ENCODE measurements at places on chromosomes 16 and 17. TPM values are rescaled to one million over a fixed set of nuclear protein-coding genes. Genes with fewer than 3 reads are reported as not detected.

The DNAI2 gene
- total RNA-seq: not detected

The RNF222 gene
- total RNA-seq: not detected

The PIGS gene
- total RNA-seq: 48.9 TPM

The HCFC1R1 gene
- total RNA-seq: 54.7 TPM

The CHST6 gene
- not detected for total RNA-seq

The ACSM5 gene
- 0.74 TPM for total RNA-seq

GRCh38 chr17:45257115-45257514 is 4.8 kb downstream of the SPATA32 start:
- DNase-seq: no peak

- DNase-seq: peak; percentile 46
These were observed 303.4 kb downstream of the SLC39A11 start for GRCh38 chr17:72788950-72789585.

DNA sequence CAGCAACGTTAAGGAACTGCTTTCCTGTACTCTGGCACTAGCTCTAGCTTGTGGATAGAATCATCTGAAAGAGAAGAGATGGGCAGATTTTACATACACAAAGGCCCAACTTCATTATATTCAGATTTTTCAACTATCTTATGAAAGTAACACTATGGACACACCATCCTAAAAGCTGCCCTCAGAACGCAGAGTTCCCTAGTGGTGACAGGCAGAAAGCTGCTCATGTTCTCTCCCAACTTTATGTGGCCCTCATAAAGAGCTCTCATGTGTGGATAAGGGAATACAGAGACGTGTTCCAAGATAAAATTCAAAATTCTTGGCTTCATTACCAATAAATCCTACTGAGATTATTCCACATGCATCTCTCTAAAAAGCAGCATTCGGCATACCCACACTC is 1.5 kb downstream of the CFAP20 start:
- no peak for DNase-seq

DNA sequence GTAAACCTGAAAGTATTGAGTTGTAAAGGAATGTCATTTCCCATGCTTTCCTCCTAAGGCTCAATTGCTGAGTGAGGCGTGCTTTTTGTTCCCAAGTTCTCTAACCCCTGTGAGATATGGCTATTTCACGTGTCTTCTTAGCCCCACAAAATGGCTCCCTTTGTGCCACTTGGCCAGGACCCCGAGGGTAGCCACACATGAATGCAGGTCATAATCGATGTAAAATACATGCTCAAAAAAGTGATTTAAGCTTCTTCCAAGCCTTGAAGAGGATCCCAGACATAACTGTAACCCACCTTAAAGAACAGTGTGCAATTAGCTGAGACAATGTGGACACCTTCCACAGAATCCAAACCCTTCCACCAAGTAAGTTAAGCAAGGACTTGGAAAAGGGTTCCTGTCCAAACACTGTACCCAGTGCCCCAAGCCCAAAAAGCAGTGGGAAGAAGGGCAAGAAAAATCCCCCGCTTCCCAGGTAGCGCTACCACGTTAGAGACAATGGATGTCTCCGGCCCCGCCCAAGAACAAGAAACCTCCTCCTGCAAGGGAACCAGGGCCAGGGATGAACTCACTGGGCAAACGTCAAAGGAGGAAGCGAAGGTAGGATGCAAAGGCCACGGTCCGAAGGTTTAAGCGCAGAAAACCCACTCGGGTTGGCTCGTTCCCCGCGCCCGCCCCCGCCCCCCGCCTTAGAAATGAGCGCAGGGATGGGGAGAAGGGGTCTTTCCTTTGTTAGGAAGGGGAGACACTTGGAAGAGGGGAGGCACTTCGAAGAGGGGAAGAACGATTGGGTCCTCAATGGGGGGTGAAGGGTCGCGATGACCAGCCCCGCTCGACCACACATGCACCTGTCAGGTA is 1.2 kb downstream of the JPT1 start:
- DNase-seq: peak; percentile 44

DNA sequence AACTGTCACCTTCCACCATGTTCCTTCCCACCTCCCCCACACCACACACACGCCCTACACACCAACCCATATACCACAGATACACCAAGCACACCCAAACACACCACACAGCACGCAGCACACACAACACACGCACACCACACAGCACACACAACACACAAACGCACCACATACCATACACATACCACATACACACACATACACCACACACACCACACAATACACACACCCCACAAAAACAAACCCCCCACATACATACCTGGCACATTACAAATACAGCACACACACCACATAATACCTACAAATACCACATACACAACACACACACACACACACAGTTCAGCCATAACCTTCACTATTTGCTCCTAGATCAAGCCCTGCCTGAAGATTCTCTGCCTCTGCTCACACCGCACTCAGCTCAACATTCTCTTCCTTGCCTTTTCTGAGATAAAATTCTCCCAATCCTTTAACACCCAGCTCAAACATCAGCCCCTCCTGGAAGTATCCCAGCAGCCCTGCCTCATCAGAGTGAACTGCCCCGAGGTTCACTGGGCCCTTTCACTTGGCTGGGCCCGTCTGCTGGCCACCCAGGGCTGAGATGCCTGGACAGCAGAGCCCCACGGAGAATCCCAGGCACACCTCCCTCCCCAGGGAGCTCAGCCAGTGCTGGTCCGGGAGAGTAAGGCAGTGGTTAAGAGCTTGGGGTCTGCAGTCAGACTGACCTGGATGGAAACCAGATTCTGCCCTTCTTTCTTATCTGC is 31.9 kb upstream of the CPNE2 start:
- peak; percentile 2 for DNase-seq

DNA sequence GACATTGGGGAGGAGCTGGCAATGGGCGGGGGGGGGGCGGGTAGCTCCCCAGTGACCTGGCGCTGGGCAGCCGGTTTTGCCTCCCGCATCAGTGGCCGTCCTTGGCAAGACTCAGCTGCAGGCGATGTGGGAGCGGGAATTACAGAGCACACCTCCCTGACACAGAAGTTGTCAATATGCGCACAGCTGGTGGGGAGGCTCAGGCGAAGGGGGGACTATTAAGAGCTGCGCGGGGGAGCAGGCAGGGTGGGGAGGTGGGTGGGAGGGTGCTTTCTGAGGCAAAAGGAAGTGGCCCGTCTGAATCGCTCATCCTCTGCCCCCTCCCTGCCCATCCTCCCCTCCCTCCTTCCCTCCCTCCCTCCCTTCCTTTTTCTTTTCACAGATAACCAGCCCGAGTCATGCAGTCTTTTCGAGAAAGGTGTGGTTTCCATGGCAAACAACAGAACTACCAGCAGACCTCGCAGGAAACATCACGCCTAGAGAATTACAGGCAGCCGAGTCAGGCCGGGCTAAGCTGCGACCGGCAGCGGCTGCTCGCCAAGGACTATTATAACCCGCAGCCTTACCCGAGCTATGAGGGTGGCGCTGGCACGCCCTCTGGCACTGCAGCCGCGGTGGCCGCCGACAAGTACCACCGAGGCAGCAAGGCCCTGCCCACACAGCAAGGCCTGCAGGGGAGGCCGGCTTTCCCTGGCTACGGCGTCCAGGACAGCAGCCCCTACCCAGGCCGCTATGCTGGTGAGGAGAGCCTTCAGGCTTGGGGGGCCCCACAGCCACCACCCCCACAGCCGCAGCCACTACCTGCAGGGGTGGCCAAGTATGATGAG is 44.0 kb downstream of the SREBF1 start:
- DNase-seq: peak; percentile 34

DNA sequence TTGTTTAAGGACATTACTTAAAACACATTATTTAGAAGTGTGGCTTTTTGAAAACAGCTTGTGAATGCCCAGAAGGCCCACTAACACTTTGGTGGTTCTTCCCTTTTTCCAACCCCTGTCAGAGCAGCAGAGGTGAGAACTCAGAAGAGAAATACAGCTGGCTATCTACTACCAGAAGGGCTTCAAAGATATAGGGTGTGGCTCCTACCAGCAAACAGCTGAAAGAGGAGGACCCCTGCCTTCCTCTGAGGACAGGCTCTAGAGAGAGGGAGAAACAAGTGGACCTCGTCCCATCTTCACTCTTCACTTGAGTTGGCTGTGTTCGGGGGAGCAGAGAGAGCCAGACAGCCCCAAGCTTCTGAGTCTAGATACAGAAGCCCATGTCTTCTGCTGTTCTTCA is 6.9 kb upstream of the RAPGEFL1 start:
- DNase-seq: no peak

GRCh38 chr16:28035866-28036393 is 27.6 kb downstream of the GSG1L start:
- DNase-seq: no peak

- no peak for DNase-seq
These were observed 32.5 kb downstream of the NMT1 start for GRCh38 chr17:45093444-45094110.

DNA sequence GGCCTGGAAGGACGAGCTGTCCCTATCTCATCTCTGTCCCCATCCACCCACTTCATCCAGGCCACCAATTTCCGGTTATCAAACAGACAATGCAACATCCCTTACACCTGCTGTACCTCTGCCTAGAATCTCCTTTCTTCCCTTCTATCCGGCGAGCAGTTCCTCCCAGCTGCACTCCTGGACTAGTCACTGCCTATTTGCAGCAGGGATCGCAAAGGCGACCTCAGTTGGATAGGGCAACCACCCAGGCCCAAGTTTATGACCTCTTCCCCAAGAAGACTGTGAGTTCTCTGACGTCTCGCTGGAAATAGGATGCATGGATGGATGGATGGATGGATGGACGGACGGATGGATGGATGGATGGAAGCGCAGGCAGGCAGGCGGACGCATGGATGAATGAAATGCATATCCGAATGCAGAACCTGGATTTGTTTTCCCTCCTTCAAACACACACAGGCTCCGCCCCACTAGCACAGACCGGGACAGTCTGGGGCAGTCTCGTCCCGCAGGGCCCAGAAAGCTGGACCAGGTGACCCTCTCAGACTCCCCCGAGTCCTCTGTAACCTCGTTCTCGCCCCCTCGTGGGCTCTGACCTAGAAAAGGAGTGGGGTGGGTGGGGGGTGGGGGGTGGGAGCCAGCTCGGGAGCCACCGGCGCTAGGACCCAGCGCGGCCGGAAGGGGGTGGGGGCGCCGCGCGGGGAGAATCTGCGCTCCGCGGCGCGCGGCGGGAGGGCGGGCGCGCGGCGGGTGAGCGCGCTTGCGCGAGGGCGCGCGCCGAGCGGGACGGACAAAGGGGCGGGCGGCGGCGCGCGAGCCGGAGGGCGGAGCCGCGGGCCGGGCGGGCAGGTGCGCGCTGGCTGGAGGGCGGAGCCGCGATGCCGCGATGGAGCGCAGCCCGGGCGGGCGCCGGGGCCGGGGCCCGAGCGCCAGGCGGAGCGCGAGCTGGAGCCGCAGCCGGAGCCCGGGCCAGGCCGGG is at the start of gene SBK1:
Gene SBK1, plus strand, starts transcription at position 875 of the 976 bp plus-strand sequence. CDS start 24,867 bp downstream, outside the sequence.
- peak; percentile 59 for DNase-seq

DNA sequence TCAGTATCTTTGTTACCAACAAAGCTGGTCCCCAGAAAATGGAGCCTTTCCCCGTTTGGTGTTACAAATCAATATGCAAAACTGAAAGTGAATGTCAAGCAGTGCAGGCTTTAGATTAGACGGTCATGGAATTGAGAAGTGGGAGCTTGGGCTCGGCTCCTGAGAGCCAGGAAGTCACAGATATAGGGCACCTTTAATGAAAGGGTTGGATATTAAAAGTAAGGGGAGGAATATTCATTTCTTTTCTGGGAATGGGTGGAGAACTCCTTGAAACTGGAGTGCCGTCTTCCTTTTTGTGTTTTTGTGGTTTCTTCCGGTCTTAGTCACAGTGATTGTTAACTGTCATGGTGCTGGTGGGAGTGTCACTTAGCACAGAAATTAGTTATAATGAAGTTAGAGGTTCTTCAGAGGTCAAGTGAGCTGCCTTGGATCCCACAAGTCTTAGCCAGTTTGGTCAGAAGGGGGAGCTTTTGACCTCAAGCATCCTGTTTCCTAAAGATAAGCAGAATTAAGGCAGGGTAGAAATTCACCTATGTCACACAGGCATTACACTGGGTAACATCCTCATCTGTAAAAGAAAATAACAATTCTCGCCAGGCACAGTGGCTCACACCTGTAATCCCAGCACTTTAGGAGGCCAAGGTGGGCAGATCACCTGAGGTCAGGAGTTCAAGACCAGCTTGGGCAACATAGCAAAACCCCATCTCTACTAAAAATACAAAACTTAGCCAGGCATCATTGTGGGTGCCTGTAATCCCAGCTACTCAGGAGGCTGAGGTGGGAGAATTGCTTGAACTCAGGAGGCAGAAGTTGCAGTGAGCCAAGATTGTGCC is 9.6 kb upstream of the EIF1 start:
- peak; percentile 95 for DNase-seq

GRCh38 chr16:50945171-50945570 is 203.3 kb downstream of the CYLD start:
- no peak for DNase-seq

GRCh38 chr17:9203771-9204425 is 182.6 kb downstream of the NTN1 start:
- no peak for DNase-seq

DNA sequence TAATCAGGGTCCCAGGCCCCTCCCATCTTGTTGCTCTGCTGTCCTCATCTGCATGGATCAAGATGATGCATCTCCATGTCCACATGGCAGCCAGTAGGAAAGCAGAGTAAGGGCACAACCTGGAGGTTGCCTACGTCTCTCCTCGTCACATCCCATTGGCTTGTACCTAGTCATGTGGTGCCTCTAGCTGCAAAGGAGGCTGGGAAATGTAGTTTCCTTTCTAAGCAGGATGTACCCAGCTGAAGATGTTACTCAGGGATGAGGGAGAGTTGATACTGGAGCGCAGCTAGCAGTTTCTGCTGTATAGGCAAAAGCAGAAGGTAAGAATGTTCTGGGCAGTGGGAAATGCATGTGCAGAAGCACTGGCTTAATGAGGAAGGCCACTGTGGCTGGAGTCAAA is 20.8 kb downstream of the ABCC1 start:
- peak; percentile 41 for DNase-seq

DNA sequence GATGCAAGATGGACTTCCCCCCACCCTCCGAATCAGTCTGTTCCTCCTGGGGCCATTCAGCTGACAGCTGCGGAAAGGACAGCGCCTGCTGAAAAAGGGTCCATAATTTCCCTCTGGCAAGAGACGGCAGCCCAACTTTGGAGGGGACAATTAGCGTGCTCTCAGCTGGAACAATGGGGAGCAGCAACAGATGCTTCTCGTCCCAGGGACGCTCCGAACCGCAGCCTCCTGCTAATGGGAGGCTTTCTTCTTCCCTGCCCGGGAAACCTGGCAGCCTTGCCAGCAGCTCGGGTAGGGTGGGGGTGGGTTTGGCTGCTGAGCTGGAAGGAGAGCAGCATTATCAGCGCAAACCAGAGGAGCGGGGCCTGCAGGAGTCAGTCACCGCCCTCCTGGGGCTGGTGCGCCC is 500.0 kb upstream of the SALL1 start:
- DNase-seq: no peak

DNA sequence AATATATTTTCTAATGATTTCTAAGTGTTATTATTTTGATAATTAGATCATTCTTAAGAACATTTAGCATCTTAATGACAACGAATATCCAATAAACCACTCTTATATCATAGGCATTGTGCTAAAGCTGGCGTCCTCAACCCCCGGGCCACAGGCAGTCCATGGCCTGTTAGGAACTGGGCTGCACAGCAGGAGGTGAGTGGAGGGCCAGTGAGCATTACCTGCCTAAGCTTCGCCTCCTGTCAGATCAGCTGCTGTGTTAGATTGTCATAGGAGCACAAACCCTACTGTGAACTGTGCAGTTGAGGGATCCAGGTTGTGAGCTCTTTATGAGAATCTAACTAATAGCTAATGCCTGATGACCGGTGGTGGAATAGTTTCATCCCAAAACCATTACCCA is 3.7 kb downstream of the DUXB start:
- no peak for DNase-seq
